Inflammatory macrophage treated with lipopolysaccharide for 4 hours (primary cell): ENCODE measurements at places on chromosomes 16 and 17.

DNA sequence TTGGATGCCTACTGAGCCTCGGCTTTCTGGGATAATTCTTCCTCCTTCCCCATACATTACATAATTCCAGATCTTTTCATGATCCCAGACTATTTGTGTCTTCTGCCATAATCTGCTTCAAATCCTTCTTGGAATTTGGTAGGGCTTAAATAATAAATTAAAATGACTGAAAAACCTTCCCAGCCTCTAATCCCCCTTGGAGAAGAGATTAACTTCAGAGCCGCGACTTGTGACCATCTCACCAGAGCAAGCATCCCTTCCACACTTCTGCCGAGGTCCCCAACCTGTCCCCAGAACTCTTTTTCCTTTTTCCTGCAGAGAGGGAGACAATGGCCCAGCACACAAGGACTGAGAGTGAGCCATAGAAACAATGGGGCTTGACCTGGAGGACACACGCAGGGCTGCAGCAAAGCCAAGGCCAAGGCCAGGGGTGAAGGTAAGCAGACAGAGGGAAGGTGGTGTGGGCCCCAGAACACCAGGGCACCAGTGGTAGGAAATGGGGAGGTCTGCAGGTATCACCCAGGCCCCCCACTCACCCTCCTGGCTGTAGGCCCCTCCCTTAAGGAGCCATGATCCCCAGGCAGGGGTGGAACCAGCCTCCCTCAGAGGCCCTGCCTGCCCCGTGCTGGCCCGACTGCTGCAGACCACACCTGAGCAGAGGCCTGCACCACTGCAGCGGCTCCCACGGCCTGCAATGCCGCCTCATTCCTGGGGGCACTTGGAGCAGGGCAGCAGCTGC lies 9.6 kb upstream of the BCAR1 start:
- no peak for DNase-seq

DNA sequence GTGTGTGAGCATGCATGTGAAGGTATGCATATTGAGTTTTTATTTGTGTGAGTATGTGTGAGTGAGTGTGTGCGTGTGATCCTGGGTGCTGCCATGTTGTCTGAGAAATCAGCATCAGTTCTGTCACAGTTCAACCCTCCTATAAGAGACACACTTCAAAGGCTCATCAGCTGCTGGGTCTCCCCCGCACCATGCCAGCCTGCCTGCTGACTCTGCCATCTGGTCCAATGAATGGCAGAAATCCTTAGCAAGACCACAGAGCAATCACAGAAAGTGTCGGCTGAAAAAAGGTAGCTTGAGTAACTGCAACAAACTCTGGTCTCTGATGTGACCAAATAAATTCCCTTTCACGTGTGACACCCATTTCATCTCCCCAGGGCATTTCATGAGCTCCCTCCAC lies 381.8 kb upstream of the MAF start:
- no peak for DNase-seq

GRCh38 chr17:35265071-35265470 lies 22.2 kb downstream of the SLFN5 start:
- no peak for DNase-seq

DNA sequence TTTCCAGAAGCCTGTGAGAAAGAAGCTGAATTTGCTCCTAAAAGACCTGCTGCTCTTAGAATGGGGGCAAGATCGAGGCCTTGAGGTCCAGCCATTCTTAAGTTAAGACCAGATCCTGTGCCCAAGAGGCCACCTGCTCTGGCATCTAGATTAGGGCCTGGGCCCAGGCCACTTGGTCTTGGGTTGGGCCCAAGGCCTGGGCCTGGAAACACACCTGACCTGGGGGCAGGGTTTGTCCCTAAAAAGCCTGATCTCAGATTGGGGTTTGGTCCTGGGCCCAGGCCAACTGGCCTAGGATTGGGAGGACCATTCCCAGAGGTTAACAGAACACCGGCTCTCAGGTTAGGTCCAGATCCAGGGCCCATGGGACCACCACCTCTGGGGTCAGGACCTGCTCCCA lies 12.9 kb downstream of the CHTF8 start:
- no peak for DNase-seq

- DNase-seq, result peak; percentile 86
These were observed 1.3 kb upstream of the ZNF821 start for GRCh38 chr16:71885261-71885650.

DNA sequence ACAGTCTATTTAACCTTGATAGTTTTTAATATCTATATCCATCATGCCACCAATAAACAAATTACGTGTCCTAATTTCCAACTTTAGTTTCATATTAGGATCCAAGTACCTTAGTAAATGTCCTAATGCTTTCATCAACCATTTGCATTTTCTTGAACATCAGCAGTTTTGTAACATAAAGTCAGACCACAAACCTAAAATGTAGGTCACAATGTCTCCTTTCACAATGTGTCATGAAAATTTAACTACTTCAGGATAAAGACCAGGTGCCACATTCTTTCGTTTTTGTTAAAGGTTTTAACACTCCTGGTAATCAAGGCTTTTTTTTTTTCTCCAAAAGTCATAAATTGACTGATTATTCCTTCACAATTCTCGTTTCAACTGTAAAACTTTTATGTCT lies 310.7 kb upstream of the PMFBP1 start:
- DNase-seq, result no peak

DNA sequence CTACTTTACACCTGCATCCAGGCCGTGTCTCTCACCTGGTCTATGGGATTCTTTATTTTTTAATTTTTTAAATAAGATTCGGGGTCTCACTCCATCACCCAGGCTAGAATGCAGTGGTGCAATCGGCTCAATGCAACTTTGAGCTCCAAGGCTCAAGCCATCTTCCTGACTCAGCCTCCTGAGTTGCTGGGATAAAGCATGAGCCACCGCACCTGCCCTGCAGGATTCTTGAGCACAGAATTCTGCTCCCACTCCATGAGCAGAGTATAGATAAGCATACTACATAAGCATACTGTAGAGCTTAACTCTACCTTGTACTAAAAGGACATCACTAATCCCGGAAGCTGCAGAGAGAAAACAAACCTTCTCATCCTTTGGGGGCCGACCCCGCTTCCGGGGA lies 15.5 kb downstream of the GLYR1 start:
- DNase-seq, result no peak

- peak; percentile 32 for DNase-seq
These were observed 24.3 kb downstream of the KCNJ16 start for GRCh38 chr17:70099294-70099693.

DNA sequence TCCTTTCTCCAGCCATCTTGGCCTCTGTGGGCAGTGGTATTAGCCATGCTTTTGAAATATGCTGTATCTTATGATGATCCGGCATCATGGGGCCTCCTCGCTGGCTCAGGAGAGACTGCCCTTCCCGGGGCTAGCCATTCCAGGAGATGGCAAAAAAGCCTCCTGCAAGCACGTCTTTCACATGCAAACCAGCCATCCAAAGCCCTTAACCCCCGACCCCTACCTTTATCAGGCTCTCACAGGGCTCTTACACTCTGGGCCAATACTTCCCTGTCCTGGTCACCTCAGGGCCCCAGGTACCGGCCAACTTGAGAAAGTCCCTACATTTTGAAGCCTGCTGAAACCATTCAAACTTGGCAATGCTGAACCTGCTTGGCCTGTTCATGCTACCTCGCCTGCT lies 36.4 kb downstream of the MYH13 start:
- DNase-seq, result no peak

- DNase-seq, result no peak
These were observed 1.5 kb downstream of the TOB1 start for GRCh38 chr17:50864747-50865059.

- DNase-seq, result peak; percentile 59
These were observed 13.8 kb downstream of the RIPOR1 start for GRCh38 chr16:67542464-67542863.

DNA sequence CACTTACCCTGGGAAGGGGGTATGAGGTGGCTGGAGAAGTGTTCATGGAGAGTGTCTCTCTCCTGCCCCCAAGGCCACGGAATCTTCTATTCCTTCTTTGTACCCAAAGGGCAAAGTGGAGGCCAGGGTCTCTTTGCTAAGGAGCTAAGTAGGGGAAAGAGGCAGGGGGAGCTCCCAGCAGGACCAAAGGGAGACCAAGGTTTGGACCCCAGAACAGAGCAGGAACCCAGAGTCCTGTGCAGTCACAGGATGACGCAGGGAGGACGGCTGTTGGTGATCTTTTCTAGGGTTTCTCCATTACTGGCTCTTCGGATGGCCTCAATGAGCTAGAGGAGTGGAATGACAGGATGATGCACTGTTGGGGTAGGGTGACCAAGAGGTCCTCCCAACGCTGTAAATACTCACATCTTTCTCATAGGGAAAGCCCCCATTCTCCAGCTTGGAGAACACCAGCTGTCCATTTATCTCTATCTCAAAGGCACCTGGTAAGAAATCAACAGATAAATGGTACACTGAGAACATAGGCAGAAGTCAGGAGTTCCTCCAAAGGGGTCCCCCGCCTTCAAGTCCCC lies 966 bp downstream of the MIEN1 start:
- no peak for DNase-seq

DNA sequence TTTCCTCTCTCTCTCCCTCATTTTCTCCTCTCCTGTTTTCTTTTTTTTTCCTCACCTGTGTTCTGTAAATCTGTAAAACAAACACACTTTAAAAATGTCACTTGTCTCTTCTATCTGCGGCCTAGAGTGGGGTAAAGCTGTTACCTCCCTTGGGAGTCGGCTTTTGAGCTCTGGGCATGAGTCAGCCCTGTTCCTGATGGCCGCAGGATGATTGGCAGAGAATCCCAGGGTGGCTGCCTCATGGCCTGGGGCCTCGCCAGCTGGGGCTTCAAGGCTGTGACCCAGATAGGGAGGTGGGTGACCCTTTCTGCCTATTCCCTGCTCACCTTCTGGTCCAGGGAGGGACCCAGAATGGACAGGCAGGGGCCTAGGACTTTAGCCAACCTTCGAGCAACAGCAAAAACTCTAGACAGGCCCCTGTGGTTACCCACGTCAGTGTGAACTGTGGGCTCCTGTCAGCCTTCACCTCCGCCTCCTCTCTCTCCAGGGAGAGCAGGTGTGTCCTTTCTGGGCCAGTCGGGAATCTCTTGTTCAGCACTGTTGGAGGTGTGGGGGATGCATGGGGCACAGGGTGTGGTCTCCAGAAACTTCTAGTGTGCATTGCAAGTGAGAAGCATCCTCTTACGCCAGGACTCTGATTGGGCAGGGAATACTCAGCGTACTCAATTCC lies 87.4 kb downstream of the RAP1GAP2 start:
- DNase-seq, result no peak

DNA sequence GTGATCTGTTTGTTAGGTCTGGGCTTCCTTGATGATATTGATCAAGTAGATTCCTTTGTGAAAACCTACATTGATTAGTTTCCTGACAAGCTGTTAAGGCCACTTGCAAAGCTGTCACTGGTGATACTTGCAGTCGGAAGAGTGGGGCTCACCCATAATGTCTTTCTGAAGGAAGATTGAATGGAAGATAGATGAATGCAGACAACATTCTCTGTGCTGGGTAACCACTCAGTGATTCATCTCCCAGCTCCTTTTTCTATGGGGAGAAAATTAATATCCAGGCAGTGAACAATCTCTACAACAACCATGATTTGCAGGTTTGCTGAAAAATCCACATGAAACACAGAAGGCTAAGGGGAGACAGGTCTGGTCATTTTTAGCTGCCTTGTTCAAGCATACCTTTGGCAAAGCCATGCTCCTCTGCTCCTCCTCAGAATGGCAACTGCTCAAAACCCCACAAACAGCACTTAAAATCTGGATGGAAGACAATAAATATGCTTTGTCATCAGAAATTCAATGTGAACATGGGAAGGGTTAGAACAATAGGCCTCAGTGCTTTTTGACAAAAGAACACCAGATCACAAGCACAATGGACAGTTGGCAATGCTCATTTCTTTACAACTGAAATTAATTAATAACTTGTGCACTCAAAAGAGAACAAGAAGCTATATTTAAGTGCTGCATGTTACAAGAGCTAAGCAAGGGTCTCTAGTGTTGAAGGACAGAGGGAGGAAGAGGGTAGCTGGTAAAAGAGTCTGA lies 495.4 kb downstream of the TOX3 start:
- no peak for DNase-seq

GRCh38 chr17:32835291-32835761 lies 41.6 kb downstream of the MYO1D start:
- DNase-seq, result no peak

- no peak for DNase-seq
These were observed 116.2 kb upstream of the ELAC2 start for GRCh38 chr17:13134076-13134475.

DNA sequence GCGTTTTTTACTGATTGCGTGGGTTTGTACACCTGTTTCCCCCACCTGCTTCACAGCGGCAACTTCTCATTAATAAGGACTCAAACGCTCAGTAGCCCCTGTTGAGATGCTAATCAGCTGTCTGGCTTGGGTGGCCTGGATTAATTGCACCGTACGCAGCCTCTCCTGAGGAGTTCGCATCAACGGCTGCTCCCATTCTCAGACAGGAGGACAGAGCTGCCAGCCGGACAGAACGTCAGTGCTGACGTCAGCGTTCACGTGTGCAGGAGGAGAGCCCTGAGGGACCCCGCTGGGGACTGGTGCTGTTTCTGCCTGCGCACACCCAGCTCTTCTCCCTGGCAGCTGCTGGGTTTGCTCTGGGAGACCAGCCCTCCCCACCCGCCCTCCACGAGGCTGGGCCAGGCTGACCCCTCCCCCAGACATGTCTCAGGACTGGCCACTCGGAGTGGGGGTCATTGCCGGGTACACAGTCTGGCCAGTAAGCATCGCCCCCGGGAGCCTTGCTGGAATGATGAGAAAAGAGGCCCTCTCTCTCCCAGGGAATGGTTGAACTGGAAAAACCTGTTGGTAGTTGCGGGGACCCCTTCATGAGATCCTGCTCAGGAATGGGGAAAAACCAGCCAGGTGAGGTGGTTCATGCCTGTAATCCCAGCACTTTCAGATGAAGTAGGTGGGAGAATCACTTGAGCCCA lies 5.7 kb upstream of the BANP start:
- DNase-seq, result no peak

DNA sequence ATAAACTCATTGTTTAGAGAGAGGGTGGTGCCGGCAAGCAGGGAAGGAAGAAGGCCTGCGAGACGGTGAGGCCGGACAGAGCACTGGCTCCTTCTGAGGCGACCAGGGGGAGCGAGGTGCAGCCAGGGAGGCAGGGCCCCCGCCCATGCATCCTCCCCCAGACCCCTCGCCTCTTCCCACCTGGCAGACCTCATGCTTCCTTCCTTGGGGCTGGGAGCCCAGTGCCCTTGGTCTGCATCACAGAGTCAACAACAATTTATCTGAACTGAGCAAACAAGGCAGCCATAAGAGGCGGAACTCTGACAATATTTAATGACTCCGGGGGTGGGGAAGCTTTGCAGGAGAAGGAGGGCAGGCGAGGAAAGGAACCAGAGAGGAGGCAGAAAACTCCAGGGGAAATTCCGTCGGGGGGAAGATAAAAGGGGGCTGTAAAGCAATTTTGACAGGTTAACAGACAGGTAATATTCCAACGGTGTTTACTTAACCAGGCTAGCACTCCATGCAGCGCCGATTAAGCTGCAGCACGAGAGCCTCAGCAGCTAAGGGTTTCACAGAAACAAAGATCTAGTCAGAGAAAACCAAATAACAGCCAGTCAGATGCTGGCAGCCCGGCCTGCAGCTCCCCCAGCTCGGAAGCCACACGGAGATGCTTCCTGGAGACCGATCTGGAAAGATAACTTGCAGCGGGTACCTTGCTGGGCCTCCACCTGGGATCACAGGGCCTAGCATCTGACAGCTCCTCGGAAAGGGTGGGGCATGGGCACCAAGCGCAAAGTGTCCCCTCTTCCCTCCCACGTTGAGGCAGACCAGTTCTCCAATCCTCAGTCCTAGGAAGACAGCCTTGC lies 398.2 kb downstream of the SOX9 start:
- DNase-seq, result no peak
